NCI-H526 (cell line): ENCODE measurements at places on chromosomes 13 and 19.

DNA sequence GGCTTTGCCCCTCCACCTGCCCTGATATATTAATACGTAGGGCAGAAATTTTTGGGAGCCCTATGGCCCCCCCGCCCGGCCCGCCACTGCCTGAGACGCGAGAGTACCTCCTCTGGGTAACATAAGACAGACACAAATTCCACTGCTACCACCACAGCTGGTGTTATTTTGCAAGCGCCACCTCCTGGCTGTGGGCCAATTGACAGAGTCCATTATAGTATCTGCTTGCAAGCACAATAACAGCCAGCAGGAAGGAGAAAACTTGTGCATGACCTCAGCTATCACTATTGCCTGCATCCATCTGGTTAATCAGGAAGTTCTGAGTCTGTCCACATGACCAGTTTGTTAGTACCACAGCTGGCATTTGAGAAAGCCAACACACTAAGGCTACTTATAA, 25.3 kb upstream of the OR10H2 start:
- no peak for DNase-seq

DNA sequence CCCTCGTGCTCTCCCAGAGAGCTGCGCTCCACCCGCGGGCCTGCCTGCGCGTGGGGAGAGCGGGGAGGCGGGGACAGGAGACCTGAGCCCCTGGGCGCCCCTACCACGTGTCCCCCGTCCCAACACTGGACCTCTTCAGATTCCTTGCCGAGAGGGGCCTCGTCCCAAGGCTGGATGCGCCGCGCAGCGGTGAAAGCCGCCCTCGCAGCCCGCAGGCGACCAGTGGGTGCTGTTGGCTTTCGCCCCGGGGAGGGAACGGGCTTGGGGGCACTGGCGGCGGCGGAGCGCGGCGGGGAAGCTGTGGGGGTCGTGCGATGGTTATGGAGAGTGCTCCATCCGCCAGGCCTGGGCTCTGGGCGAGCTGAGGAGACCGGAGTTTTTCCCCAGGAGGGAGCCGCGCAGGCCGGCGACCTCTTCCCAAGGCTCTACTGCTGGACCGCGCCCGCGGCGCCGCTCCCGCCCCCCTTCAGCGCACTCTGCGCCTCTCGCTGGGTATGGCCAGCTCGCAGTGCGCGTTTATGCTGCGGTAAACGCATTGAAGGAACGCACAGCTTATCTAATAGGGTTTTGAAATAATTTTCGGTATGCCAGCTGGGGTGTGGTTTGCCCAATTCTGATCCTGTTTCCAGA, 17.2 kb upstream of the RNF17 start:
- no peak for DNase-seq

DNA sequence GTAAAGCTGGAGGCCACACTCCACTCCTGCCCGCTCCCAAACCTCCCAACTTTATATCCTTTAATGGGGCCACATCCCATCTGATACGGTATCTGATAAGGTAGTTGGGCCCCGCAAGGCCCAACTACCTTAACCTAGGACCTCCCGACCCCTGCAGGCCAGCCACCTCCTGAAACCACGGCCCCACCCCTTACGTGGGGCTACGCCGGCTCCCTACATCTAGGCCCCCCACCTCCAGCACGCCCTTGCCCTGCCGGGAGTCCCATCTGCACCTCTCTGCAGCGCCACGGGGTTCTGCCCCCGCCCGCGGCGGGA, 2.2 kb downstream of the IGFLR1 start:
- no peak for DNase-seq

GRCh38 chr19:30871979-30872378, 477.3 kb downstream of the TSHZ3 start:
- DNase-seq = no peak

DNA sequence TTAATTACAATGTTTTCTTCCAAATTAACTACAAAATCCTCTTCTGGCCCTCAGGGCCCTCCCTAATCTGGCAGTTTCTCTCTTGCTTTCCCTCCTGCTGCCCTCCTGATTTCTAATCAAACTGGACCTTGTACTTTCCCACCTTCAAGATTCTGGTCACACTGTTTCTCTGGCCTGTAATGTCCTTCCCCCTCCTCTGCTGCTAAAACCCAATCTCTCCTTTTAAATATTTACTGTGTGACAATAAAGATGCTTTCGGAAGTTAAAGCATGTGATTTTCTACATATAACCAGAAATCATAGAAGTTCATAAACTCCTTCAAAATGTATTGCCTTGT, 14.1 kb upstream of the HMGB1 start:
- no peak for DNase-seq

GRCh38 chr13:39020853-39021462, 16.9 kb downstream of the PROSER1 start:
- DNase-seq = no peak

- DNase-seq = no peak
Measured at GRCh38 chr13:96391606-96392005, 301.7 kb downstream of the HS6ST3 start.

- no peak for DNase-seq
Measured at GRCh38 chr13:79492313-79492798, 11.4 kb downstream of the NDFIP2 start.

DNA sequence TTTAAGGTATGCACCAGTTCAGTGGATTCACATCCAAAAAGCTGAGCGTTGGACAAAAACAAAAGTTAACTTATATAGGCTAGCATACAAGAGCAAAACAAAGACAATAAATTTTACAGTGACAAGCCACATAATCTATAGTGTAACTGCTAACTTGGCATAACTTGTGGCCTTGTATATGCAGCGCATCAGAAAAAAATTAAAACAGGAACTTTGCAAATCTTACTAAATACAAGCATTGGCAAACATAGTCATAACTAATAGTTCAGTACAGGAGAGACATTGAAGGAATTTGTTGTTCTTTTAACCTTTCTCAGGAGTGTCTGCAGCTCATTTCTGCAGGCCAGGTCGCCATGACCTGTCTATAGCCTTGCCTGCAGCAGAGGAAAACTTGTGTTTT, 54.6 kb downstream of the OR10H4 start:
- no peak for DNase-seq

- no peak for DNase-seq
Measured at GRCh38 chr13:111881700-111882099, 185.2 kb upstream of the SOX1 start.

- DNase-seq = no peak
Measured at GRCh38 chr13:110234532-110234931, 72.4 kb downstream of the COL4A1 start.

GRCh38 chr13:68667863-68668262, 1437.7 kb upstream of the PCDH9 start:
- DNase-seq = no peak

DNA sequence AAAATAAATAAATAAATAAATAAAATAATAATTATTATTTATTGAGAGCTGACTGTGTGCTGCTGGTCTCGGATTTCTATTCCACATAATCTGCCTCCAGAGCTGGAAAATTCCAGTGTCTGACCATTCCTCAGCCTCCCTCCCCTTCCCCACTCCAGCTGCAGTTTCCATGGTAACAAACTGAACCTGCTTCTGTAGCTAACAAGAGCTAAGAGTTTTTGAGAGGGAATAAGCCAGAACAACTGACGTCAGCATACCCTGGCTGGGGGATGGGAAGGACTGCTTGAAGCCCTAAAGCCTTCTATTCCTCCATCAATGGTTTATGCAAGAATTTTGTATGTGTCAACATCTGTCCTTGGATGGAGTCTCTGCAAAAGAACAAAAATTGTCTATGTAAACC, 26.0 kb upstream of the PEG3 start:
- no peak for DNase-seq
